ENCODE measurements at places on chromosomes 2 and 18.
A peak's percentile ranks its signal among the peaks of the same experiment; 100 is the strongest.

DNA sequence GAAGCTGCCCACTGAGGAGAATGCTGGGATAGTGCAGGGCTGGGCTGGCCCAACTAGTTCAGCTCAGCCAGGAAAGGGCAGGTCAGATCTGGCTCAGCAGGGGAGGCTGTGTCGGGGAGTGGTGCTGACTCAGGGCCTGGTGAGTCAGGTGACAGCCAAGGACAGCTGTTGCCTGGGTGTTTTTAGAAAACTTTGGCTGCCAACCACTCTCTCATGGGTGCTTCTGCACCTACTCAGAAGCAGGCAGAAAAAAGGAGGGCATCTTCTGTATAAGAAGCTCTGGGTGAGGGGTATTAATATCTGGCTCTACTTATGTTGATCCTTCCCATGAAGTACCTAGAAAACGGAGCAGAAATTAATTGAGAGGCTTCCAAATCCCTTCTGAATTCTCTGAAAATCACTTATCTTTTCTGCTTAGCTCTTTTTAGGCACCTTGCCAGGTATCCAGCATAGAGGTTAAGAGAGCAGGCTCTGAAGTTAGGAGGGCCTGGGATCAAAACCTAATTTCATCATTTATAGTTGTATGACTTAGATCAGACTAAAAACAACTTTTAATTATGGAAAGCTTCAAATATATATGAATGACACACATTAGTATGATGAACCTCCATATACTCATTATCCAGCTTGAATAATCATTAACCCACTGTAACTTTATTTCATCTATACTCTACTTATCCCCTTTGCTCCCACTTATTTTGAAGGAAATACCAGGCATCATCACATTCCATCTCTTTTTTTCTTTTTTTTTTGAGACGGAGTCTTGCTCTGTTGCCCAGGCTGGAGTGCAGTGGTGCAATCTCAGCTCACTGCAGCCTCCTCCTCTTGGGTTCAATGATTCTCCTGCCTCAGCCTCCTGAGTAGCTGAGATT is 15.5 kb upstream of the RAB10 start:
- DNase-seq, result peak; percentile 52

DNA sequence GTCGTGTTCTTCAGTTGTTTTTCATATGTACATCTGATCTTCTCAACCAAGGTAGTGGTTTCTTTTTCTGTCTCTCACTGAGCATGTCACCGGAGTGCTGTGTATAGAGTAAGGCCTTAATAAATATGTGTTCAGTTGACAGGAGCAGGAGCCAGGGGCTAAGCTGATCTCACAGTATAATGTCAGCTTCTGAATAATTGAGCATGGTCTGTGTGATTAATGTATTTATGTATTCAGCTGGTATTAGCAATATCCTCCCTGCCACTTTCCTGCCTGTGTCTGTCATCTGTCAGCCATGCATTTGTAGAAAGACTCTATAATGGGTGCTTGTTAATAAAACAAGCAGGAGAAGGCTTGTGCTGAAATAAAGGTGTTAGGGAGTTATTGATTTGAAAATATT is 198.9 kb downstream of the ADCYAP1 start:
- DNase-seq, result no peak

- DNase-seq, result no peak
These were observed 2.4 kb upstream of the RNF144A start for GRCh38 chr2:6914828-6915227.

- DNase-seq, result no peak
These were observed 25.6 kb upstream of the CYRIA start for GRCh38 chr2:16691261-16691660.

DNA sequence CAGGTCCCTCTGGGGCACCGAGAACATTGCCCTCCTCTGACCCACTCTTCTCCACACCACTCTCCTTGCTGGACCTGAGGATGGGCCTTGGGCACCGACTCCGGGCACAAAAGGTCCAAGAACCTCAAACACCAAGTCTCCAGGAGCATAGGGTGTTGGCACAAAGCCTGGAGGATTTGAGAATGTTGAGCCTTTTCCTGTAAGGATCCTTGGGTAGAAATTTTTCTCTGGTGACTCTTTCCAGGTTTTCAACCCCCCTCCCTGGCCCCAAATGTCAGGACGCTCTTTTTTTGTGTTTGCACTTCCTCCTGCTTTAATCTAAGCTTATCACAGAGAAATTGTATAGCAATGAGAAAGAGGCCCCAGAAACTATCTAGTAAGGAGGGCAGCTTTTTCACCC is 9.2 kb downstream of the SPR start:
- DNase-seq, result no peak

GRCh38 chr18:55323051-55323994 is 264.7 kb downstream of the TCF4 start:
- no peak for DNase-seq

GRCh38 chr2:197059477-197059876 is 133.0 kb upstream of the PGAP1 start:
- DNase-seq, result no peak

GRCh38 chr2:207362716-207363115 is 167.0 kb upstream of the CREB1 start:
- no peak for DNase-seq

Data from AG09319 (cell line).